Effector memory CD4-positive, alpha-beta T cell (primary cell): ENCODE measurements at places on chromosomes 3 and 15.

DNA sequence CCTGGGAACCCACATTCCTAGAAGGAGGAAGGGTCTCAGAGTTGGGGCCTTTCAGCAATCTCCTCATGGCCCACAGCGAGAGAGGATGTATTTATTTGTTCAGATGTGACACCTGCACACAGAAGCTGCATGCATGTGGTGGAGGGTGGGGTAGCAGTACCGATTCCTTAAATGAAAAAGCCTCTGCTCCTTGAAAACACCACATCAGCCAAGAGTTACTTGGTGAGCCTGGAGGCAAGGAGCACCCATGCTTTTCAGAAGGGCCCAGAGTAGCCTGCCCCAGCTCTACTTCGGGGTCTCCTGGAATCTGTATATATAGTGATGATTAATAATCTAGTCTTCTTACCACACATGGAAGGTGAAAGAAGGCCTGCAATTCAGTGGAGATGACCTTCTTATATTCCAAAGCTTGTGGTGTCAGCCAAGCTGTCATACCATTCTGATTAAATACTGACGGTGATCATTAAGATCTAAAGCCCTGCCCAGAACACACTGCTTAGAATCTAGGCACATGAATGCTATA lies 33.5 kb downstream of the SEMA6D start:
- no peak for DNase-seq

DNA sequence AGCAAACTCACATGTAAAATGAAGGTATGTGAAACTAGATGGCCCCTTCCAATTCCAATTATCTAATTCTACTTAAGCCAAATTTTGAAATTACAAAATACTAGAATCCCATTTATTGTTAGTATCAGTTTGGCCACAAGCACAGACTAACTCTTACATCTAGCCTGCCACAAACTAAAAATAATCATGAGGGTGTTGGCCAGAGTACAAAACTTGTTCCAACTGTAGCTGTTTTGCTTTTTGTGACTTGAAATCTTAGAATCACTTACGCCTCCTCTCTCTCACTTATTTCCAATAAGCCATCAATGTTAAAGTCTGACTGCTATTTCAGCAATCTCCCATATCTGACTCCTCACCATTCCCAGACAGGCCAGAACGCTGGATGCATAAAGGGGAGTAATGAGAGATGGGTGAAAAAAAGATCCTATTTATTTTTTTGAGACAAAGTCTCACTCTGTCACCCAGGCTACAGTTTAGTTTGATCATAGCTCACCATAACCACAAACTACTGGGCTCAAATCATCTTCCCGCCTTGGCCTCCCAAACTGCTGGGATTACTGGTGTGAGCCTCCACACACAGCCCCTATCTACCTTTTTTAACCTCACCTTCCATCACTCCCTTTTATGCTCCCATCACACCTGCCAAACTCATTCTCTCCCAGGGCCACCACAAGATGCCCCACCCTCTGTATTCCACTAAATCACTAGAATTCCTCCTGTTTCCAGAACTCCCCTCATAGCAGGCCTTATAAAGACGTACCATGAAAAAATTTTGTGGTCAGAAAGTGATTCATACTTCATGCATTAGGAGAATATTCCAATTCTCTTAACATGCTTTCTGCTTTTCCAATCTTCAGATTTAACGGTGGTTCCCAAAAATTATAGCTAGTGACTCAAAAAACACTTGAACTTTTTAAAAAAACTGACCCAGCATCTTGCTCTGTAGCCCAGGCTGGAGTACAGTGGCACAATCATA lies 36.5 kb downstream of the ATOSA start:
- DNase-seq, result no peak

- DNase-seq, result no peak
These were observed 29.1 kb downstream of the SLC6A6 start for GRCh38 chr3:14431452-14431916.

DNA sequence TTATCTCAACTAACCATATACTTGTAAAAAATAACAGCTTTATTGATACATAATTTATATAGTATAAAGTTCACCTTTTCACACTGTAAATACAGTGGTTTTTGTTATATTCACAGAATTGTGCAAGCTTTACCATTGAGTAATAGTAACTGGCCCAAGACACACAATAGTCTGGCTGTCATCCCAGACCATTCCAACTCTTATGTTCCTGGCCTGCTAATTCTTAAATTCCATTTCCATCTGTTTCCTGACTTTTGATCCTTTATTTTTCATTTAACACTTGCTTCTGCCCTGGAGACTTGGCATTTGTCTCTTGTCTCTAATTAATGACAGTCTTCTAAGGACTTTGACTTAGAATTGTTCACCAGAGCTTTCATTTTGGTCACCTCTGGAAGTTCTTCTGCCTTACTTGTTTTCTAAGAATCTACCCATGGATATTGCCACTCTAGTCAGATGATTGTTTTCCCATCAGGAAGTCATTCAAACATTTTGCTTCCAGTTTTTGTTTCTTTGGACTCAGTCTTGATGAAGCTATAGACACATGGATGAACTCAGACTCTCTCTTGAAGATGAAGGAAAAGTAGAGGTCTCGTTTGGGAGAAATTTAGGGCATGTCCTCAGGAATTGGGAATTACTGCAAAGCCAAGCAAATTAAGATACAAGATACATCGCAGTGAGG lies 27.2 kb upstream of the PLSCR4 start:
- no peak for DNase-seq

DNA sequence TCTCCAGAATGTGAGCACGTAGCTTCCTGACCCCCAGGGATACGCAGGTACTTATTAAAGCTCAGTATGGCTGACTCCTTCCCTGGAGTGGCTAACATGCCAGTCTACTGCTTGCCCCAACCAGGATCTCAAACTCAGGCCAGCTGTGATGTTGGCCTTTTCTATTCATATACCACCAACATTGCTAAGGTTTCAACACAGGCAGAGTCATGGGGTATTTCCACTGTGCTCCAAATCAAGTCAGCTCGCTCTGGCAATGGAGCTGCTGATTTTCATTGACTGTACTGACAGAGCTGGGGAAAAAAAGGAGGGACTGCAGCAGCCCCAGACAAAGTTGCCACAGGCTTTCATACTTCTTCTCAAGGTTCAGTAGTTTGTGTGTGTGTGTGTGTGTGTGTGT lies 87.0 kb downstream of the CFAP20DC start:
- no peak for DNase-seq

DNA sequence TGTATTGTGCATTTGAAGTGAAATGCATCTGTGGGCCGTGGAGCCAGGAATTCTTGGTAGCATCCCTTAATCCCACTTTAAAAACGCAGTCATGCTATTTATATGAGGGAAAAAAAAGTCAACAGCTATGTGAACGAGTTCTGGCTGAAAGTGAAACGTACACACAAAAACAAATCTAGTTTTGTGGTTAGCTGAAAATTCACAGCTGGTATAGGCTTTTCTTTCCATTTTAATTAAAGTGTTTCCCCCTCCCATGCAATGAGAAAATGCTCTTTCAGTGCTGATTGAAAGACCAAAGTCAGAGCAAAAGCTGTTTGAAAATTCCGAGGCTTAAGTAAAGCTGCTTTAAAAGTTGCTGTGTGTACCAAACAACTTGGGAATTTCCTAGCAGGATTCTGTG lies 297.4 kb downstream of the PLCL2 start:
- DNase-seq, result no peak

GRCh38 chr3:30162579-30162978 lies 443.8 kb upstream of the TGFBR2 start:
- no peak for DNase-seq

GRCh38 chr3:111867889-111868426 lies 8.9 kb downstream of the PHLDB2 start:
- DNase-seq, result no peak

GRCh38 chr15:40463886-40464545 lies 6.8 kb upstream of the CHST14 start:
- DNase-seq, result no peak
